A549 treated with AZD2906 at 1 μM for 4 hours (cell line): ENCODE measurements at places on chromosomes 13 and 19. TPM values are rescaled to one million over a fixed set of nuclear protein-coding genes. Genes with fewer than 3 reads are reported as not detected.

CAPN12 gene
- 4.5 to 7.3 TPM (median 6.3 TPM) in 5 replicates for total RNA-seq

PLIN4 gene
- total RNA-seq, result 0.09 to 0.15 TPM (median 0.12 TPM) in 5 replicates

NLRP5 gene
- 0.02 to 0.07 TPM (median 0.05 TPM) in 4 of 5 replicates, not detected in the other for total RNA-seq

CABP5 gene
- not detected in 5 replicates for total RNA-seq

ZNF90 gene
- not detected in 5 replicates for total RNA-seq

ZNF677 gene
- not detected in 5 replicates for total RNA-seq

RNF17 gene
- total RNA-seq, result not detected in 5 replicates

DCT gene
- total RNA-seq, result 0.01 TPM in 1 of 5 replicates, not detected in the others

GARRE1 gene
- 10.4 to 13.2 TPM (median 12.6 TPM) in 5 replicates for total RNA-seq
